ENCODE measurements at places on chromosomes 4 and X. TPM values are rescaled to one million over a fixed set of nuclear protein-coding genes. Genes with fewer than 3 reads are reported as not detected.

The NSG1 gene
- 8.9 TPM for total RNA-seq

The MAP3K15 gene
- total RNA-seq, result not detected

The SH3RF1 gene
- total RNA-seq, result 8.8 TPM

The RHOXF2 gene
- total RNA-seq, result not detected

The XK gene
- 8.7 TPM for total RNA-seq

The IGSF1 gene
- 2.6 TPM for total RNA-seq

The LEF1 gene
- 0.32 TPM for total RNA-seq

The SERTM2 gene
- total RNA-seq, result not detected

The IDUA gene
- 8.6 TPM for total RNA-seq

The NLGN4X gene
- 3.3 TPM for total RNA-seq

The TMEM271 gene
- not detected for total RNA-seq

The RIBC1 gene
- 0.62 TPM for total RNA-seq

The ARMCX2 gene
- 30.2 TPM for total RNA-seq

The PCDH18 gene
- total RNA-seq, result 6.2 TPM

The GAGE1 gene
- not detected for total RNA-seq

The TMEM154 gene
- 3.2 TPM for total RNA-seq

The RAB9B gene
- total RNA-seq, result 33.9 TPM

The GABRG1 gene
- total RNA-seq, result not detected

The HSFX4 gene
- not detected for total RNA-seq

The ZMAT1 gene
- total RNA-seq, result 4.2 TPM

The ATP8A1 gene
- total RNA-seq, result 14.6 TPM

The HPGD gene
- total RNA-seq, result 1.1 TPM

The SLC7A11 gene
- total RNA-seq, result 0.46 TPM

The ART3 gene
- 136 TPM for total RNA-seq

The VSIG1 gene
- total RNA-seq, result not detected

The CSN1S1 gene
- not detected for total RNA-seq

The CCDC149 gene
- 11.4 TPM for total RNA-seq

The HS3ST1 gene
- 1.4 TPM for total RNA-seq

The UGT2B7 gene
- total RNA-seq, result not detected

The ADGRG4 gene
- not detected for total RNA-seq

The MAGEC3 gene
- not detected for total RNA-seq

The CORIN gene
- 53.9 TPM for total RNA-seq

The NXF2B gene
- total RNA-seq, result not detected

The ERVMER34-1 gene
- 5.3 TPM for total RNA-seq

The APLN gene
- total RNA-seq, result 16.8 TPM

The CSAG1 gene
- total RNA-seq, result not detected
